ENCODE measurements at places on chromosomes 2 and 18. TPM values are rescaled to one million over a fixed set of nuclear protein-coding genes. Genes with fewer than 3 reads are reported as not detected.

The SERPINB10 gene
- not detected for total RNA-seq

The KCNF1 gene
- total RNA-seq, result 6.6 TPM

The ACVR1C gene
- total RNA-seq, result 4.1 TPM

The GAREM1 gene
- total RNA-seq, result 23.6 TPM

The KATNAL2 gene
- 2.1 TPM for total RNA-seq

The ITSN2 gene
- total RNA-seq, result 35.6 TPM
